ENCODE measurements at places on chromosomes 7 and 10. TPM values are rescaled to one million over a fixed set of nuclear protein-coding genes. Genes with fewer than 3 reads are reported as not detected.

- no peak for DNase-seq
Measured at GRCh38 chr10:21715531-21716195, 181.6 kb downstream of the MLLT10 start.

DNA sequence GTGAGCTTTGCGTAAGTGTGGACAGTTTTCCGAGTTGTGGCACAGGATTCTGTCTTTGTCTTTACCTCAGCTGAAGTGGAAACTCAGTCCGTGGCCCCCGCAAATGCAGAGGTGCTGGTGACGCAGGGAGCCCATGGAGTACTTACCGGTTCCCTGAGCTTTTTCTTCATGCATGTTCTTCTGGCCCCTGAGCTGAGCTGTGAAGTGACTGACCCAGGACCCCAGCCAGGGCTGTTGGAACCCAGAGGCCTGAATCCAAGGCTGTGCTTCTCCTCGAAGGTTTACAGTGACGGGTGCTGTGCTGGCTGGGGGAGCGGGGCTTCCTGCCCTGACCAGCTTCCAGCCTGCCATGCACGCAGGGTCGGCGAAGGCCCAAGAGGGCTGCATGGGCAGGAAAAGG, 223.5 kb downstream of the GLRX3 start:
- DNase-seq, result no peak

- DNase-seq, result no peak
Measured at GRCh38 chr7:21777921-21778320, 167.8 kb downstream of the CDCA7L start.

DNA sequence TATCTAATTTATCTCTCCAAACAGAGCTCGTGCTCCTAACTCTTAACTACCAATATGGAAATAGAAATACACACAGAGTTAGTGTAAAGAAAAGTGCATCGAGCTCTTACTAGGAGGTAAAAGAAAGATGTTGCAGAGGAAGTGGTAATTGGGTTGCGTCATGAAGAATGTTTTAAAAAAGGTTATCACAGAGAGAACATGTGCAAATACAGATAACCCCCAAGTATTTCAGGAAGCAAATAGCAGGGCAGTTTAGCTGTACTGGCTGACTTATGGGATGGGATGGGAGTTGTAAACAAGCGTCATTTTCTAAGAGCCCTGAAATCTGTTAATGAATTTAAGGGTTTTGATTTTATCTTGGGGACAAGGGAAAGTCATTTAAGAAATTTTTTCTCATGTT, 153.9 kb downstream of the AGMO start:
- no peak for DNase-seq

KLF14 gene
- total RNA-seq, result not detected

SPDYE2 gene
- not detected for total RNA-seq

CALML5 gene
- not detected for total RNA-seq

DNA sequence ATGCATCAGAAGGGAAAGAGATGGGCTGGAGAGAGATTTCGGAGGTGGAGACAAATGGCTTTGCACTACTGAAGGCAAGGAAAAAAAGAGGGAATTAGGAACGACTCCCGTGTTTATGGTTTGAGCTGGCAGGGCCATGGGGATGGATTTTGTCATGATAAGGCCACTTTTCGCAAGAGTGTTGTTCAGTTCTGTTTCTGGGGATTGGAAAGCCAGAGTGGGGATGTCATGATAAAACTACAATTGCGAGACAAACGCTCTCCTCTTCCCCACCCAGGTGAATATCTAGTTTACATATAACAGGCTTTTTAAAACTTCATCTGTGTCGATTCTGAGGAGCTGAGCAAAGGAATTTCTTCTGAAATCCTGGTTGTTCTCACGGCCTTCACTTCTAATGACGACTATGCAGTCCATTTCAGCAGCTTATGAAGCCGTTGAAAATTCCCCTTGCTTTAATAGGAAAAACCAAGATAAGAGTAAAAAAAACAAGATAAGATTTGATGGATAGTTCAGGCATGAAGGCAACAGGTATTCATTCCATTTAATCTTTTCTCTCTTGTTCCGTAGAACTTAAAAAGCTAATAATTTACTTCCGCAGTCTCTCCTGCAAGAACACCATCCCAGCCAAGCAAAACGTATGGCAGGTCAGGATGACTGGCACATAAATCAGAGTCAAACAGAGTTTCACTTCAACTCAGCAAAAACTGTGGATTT, 245.6 kb upstream of the PITRM1 start:
- no peak for DNase-seq

DNA sequence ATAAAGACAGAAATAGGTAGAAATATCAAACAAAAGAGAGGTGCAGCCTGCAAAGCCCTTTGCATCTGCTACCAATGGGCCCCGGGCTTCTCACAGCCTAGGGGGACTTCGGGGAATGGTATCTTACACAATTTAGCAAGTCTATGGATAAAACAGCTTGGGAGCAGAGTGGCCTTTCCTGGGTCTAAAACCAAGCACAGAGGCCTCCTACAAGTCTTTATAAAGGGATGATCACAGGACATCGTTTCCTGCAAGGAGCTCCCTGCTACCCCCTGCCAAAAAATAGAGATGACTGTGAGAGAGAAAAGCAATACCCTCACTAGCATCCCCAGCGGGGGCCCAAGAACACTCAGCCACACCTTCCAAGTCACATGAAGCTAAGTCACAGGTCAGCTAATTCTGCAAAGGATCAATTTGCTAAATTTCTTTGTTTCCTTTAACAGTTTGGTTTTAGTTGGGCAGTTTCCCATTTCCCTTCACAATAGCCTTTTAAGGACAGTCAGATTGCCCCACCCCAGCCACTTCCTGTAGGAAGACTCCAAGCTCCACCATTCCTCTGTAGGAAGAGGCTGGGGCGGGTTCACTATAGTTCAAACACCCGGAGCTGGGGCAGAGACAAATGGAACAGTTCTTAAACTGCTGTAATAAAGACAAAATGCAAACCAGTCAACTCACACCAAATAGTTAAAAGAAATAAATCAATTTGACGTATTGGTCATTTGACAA, 105.5 kb downstream of the SLIT1 start:
- DNase-seq, result no peak

DNA sequence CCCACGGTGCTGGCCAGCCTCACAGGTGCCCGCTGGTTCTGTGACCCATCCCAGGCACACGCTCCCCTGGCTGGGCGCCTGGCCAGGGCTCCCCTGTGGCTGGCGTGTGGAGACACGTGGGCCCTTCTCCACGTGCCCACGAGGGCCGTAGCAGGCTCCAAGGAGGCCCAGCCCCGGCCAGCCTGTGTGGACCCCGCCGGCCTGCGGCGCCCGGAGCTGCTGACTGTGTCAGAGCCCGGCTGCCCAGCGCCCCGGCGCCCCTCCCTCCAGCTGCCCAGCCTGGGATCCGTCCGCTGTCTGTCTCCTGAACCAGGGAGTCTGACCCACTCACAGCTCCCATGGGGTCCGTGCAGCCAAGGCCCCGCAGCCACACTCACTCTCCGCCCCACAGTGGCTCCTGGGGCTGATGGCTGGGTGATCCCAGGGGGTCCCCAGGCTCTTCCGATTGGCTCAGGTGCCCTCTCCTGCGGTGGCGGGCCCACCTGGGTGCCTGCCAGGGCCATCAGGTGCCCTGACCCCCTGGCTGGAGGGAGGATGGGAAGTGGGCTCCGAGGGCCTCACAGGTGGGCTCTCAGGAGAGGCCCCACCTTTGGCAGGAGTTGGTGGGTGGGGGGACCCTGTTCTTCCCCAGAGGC, 9.6 kb downstream of the TMEM184A start:
- DNase-seq, result no peak

Data from pulmonary artery endothelial cell (primary cell).